ENCODE measurements at places on chromosomes 3 and 15. TPM values are rescaled to one million over a fixed set of nuclear protein-coding genes. Genes with fewer than 3 reads are reported as not detected.

GRCh38 chr3:111864821-111865656, 6.0 kb downstream of the PHLDB2 start:
- H3K4me1 ChIP-seq = peaks cover 14% of the 10 kb centered on the region
- H3K36me3 ChIP-seq = no peaks in the 10 kb centered on the region
- H3K27ac ChIP-seq = peak overlapping the region; percentile 4
- H3K27me3 ChIP-seq = no peaks in the 10 kb centered on the region

DNA sequence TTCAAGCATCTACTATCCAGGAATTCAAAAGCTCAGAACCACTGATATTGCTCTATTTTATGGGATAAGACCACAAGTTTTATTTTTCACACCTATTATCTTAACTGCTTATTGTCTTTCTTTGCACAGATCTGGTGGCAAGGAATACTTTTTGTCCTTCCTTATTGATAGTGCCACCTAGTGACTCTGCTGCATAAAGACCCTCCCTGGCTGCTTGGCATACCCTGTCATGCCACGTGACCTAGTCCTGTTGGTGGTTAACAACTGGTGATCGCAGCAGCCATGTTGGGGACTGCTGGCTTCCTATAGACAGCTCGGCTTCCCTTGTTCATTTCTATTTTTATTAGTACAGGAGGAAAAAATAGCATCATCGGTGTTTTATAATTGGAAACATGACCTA, 236.3 kb downstream of the MEX3B start:
- no peak for DNase-seq
- H3K27ac ChIP-seq = no peak overlapping the region
- H3K4me1 ChIP-seq = no peaks in the 10 kb centered on the region
- no peak overlapping the region for H3K4me3 ChIP-seq

GRCh38 chr15:97688177-97688576, 272.3 kb upstream of the ARRDC4 start:
- no peaks in the 10 kb centered on the region for H3K27me3 ChIP-seq
- H3K27ac ChIP-seq = no peak overlapping the region
- no peaks in the 10 kb centered on the region for H3K4me1 ChIP-seq
- H3K36me3 ChIP-seq = no peaks in the 10 kb centered on the region

DNA sequence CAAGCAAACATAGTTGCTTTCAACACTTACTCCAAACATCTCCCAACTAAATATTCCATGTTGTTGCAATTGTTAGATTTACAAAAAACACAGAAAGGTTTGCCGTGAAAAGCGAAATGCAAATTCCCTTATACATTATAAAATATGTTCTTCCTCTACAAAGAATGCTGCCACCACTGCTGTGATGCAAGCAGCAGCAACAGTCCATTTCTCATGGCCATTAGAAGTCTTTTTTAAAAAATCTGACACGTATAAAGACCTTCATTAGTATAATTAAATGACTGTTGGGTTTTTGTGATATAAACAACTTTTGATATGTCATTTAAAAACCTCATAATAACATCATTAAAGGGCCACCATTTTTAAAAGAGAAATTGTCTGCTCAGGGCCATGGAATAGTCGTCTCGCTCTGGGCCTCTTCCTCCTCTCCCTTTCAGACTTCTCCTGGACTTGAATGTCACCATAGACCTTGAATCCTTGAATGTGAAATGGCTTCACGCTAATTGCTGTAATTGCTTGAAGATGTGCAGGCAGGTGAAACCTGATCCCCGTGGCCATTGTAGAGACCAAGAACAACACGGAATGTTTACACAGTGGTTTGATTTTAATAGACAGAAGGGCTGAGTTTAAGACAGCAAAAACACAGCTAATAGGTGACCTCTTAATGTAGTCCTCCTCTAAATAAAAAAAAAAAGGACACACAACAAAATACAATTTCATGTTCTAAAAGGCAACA, 450.4 kb downstream of the FOXP1 start:
- H3K4me1 ChIP-seq = peaks cover 22% of the 10 kb centered on the region
- no peak for DNase-seq
- H3K4me3 ChIP-seq = no peak overlapping the region
- H3K36me3 ChIP-seq = no peaks in the 10 kb centered on the region
- H3K27ac ChIP-seq = no peak overlapping the region

Gene FGF7
- polyA plus RNA-seq = 25.9 TPM

- no peak overlapping the region for H3K27ac ChIP-seq
- H3K27me3 ChIP-seq = no peaks in the 10 kb centered on the region
- peaks cover 52% of the 10 kb centered on the region for H3K36me3 ChIP-seq
- H3K4me1 ChIP-seq = no peaks in the 10 kb centered on the region
- DNase-seq = no peak
- H3K4me3 ChIP-seq = no peak overlapping the region
Observed at GRCh38 chr3:28268989-28269388, 27.6 kb downstream of the CMC1 start.

Gene COL8A1
- 2.3 TPM for polyA plus RNA-seq

DNA sequence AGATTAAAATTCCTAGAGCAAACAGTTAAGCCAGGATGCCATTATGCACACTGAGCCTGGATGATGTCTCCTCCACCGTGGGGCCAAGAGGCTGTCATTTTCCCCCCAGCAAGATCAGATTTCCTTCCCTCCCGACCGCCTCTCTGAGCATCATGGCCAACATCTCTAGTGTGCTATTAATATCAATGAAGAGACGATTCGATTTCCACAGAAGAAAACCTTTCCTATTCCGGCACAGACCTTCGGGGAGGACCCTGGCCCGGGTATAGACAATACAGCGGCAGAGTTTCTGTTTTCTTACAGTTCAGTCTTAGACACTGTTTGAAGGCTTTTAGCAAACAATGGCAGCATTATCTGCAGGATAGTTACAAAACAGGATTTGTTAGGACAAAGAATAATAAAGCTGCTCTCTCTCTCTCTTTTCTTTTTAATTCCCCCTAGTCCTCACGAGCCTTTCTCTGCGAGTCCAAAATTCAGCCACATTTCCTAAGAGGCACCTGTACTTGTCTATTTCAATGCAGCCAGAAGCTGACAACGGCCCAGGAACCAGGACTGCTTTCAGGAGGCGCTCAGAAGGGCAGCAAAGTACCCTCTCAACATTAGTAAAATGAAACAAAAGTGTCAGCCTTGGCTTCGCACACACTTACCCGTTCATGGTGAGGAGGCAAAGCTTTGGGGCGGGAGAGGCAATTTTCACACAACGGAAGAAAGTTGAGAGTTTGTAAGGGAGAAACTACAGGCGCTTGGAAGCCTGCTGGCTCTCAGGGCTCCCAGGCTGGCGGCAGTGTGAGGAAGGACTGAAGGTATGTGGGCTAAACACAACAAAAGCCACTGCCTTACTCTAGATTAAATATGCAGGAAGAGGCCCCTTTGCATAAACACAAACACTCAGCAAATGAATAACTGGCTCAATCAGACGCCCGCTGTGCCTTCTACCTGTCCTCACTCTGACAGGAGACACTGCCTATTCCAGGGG, 278.0 kb downstream of the FOXP1 start:
- no peaks in the 10 kb centered on the region for H3K36me3 ChIP-seq
- H3K4me3 ChIP-seq = peak overlapping the region; percentile 23
- H3K4me1 ChIP-seq = no peaks in the 10 kb centered on the region
- H3K27ac ChIP-seq = peak overlapping the region; percentile 74
- DNase-seq = peak; percentile 42
- no peaks in the 10 kb centered on the region for H3K27me3 ChIP-seq

GRCh38 chr15:62858343-62858742, 184.2 kb upstream of the TPM1 start:
- no peak overlapping the region for H3K4me3 ChIP-seq
- no peak overlapping the region for H3K27ac ChIP-seq
- no peaks in the 10 kb centered on the region for H3K27me3 ChIP-seq
- H3K36me3 ChIP-seq = no peaks in the 10 kb centered on the region
- H3K4me1 ChIP-seq = no peaks in the 10 kb centered on the region

DNA sequence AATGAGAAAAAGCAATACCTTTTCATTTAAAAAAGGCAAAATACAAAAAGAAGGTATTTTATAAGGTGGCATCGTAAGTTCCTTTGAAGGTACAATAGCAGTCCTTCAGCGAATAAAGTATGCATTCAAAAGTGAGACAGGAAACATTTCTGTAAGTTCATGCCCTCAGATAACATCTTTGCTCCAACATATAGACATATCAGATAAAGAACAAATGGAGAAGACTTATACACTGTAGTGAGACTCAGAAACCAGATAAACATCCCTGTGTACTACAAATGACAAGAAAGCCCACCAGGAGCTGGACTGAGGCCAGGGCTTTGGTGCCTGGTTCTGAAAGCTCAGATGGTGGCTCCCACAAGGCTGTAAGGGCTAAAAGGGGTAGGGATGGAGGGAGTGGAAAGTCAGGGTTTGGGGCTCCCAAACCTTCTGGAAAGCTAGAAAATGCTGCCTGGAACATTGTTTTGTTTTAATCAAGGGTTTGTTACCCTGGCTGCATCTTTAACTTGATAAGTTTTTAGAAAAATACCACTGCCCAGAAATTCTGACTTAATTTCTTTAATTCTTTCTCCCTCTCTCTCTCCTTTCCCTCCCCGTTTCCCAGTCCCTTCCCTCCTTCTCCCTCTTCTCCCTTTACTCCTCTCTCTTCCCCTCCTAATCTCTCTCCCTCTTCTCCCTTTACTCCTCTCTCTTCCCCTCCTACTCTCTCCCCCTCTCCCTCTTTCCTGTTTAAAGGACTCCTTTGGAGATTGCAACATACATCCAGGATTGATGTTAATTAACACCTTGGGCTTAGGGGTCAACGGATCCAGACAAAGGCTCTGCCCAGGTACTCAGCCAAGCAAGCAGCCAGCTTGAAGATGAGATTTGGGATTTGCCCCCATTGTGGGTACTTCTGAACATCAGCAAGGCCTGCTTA, 126.1 kb downstream of the AQP9 start:
- H3K4me1 ChIP-seq = no peaks in the 10 kb centered on the region
- DNase-seq = no peak
- no peak overlapping the region for H3K4me3 ChIP-seq
- H3K27ac ChIP-seq = no peak overlapping the region

Gene ACP3
- 2.7 TPM for polyA plus RNA-seq

Gene ALDH1A3
- 1.3 TPM for polyA plus RNA-seq

Gene GPR62
- 0.33 TPM for polyA plus RNA-seq

- H3K4me1 ChIP-seq = no peaks in the 10 kb centered on the region
- no peak overlapping the region for H3K4me3 ChIP-seq
- H3K27ac ChIP-seq = no peak overlapping the region
- no peaks in the 10 kb centered on the region for H3K36me3 ChIP-seq
- H3K27me3 ChIP-seq = peaks cover 19% of the 10 kb centered on the region
Observed at GRCh38 chr3:133901083-133901482, 5.4 kb upstream of the RAB6B start.

Gene TXNRD3
- polyA plus RNA-seq = 24.4 TPM

Gene CIAO2A
- polyA plus RNA-seq = 55.5 TPM

Gene SLC15A2
- polyA plus RNA-seq = 24.8 TPM

- H3K4me1 ChIP-seq = no peaks in the 10 kb centered on the region
- H3K27me3 ChIP-seq = no peaks in the 10 kb centered on the region
- DNase-seq = no peak
- no peak overlapping the region for H3K4me3 ChIP-seq
Observed at GRCh38 chr15:100053474-100054121, 288.2 kb downstream of the ADAMTS17 start.

DNA sequence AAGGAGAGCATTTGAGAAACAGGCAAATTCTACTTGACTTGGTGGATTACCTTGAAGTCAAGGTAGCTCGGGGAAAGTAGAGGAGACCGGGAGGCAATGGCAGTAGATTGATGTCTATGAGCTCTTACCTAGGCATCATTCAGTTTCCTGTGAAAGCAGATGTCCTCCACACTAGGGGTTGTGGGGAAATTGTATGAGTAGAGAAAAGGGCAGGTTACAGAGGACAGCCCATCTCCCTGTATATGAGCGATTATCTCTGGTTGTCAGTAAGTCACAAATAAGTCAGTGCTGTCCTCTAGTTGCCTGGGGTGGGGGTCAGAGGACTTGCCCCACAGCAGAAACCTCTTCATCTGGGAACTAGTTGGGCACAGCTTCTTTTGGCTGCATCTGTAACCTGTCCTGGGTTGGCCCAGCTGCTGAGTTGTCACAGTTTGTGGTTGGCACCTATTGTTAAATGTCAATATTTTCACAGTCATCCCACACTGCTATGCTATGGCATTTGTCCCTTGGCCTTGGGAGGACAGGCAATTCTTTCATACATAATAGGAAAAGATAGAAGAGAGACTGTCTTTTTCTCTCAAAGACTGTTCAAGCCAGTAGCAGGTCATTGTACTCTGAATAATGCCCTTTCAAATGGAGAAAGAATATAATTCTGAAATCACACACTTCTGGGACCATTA, 53.6 kb upstream of the LRRFIP2 start:
- no peak overlapping the region for H3K4me3 ChIP-seq
- H3K27ac ChIP-seq = no peak overlapping the region
- H3K27me3 ChIP-seq = no peaks in the 10 kb centered on the region
- H3K36me3 ChIP-seq = no peaks in the 10 kb centered on the region
- DNase-seq = no peak
- H3K4me1 ChIP-seq = no peaks in the 10 kb centered on the region

DNA sequence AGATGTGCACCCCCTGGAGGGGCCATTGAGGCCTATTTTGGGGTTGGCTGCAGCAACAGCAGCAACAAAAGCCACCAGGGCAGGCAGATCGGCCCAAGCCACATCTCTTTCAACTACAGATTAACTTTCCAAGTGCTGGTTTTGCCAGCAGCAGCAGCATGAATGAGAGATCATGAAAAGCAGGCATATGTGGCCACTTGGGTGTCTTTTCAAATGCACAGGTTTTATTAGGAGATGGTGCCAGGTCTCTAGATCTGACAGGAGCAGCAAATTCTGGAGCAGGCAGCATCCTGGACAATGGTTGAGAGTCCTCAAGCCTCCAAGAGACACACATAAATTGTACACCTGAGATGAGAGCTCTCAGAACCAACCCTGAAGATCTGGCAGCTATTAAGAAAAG, 31.7 kb upstream of the CCDC66 start:
- H3K4me1 ChIP-seq = no peaks in the 10 kb centered on the region
- H3K36me3 ChIP-seq = no peaks in the 10 kb centered on the region
- no peaks in the 10 kb centered on the region for H3K27me3 ChIP-seq
- H3K4me3 ChIP-seq = no peak overlapping the region
- no peak for DNase-seq

GRCh38 chr15:91302588-91303439, 202.8 kb downstream of the SV2B start:
- H3K4me3 ChIP-seq = no peak overlapping the region
- peaks cover 10% of the 10 kb centered on the region for H3K27me3 ChIP-seq
- H3K36me3 ChIP-seq = no peaks in the 10 kb centered on the region
- DNase-seq = no peak
- no peak overlapping the region for H3K27ac ChIP-seq
